ENCODE measurements at places on chromosomes 2 and 18.

- DNase-seq = no peak
Measured at GRCh38 chr2:128594651-128594910, 275.9 kb upstream of the HS6ST1 start.

DNA sequence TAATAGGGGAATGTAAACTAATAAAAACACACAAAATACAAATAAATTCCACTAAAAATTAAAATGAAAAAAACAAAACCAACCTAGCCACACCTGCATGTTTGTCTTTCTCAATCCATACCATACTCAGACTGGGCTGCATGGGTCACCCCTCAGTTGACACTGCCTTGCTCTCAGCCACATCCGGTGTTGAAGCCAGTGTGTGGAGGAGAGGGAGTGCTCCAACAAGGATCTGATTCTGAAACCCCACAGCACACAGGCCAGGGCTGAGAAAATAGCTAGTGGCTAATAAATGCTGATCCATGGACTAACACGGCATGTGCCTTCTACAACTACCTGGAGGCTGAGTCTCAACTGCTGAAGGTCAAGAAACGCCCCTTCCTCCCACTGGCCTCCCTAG lies 13.7 kb downstream of the RND3 start:
- DNase-seq = no peak

DNA sequence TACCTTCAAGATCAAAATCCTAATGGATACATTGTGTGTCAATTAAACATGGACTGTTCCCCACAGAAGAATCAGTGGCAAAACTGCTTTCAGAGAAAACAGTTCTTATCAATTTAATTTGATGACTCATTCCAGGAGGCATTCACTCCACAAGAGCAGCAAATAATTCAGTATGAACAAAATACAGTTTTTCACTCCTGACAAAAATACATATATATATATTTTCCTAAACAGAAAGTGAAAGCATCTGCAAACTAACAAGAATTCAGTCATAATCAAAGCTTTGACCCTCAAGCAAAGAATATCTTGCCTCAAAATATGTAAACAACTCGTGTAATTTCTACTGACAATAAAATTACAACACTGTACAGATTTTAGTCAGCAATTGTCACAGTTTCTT lies 685.1 kb upstream of the SLC8A1 start:
- DNase-seq = no peak

DNA sequence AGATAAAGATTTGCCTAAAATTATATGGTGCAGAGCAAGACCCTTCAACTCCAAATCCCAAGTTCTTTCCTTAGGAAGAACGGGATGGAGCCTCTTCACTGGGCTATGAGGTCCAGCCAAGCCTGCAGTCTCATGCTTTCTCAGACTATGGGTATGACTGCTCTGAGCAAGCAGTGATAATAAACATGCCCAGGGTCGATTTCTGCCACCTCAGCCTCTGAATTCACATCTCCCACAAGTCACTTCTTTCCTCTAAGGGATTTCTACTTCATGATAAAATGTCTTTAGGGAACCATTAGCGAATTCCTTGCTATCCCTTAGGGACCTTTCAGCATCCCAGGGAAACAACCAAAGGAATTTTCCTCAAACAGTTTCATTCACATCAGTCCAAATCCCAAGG lies 94.8 kb downstream of the GFPT1 start:
- DNase-seq = no peak

DNA sequence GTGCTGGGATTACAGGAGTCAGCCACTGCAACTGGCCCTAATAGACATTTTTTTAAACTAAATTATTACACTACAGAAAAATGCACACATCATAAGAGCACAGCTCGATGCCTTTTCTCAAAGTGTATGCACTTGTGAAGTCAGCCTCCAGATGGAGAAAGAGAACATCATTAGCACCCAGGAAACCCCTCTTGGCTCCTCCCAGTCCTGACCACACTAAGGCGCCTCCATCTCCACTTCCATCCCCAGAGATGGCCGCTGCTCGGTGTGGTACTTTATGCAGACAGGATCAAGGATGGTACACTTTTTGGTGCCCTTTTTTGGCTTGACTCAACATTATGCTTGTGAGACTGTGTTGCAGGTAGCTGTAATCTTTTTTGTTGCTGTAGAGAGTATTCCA lies 34.8 kb downstream of the RRM2 start:
- DNase-seq = no peak

DNA sequence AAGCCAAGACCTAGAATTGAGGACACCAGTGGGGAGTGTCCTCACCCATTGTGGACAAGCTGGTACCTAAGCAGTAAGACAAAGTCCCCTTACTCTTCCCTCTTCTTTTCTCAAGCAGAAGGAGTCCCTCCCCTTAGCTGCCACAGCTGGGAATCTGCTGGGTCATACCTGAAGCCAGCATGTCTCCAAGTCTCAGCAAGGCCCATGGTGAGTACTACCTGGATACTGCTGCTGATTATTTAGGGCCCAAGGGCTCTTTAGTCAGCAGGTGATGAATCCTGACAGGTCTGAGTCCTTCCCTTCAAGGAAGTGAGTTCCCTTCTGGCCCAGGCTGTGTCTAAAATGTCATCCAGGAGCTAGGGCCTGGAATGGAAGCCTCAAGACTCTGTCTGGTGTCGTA lies 198.6 kb upstream of the STK17B start:
- no peak for DNase-seq
